ENCODE measurements at places on chromosomes 16 and 17.

- no peak overlapping the region for H3K4me3 ChIP-seq
- peaks cover 21% of the 10 kb centered on the region for H3K27me3 ChIP-seq
- H3K27ac ChIP-seq = no peak overlapping the region
- no peak for DNase-seq
These were observed 8.1 kb upstream of the DCAF7 start for GRCh38 chr17:63542218-63542545.

DNA sequence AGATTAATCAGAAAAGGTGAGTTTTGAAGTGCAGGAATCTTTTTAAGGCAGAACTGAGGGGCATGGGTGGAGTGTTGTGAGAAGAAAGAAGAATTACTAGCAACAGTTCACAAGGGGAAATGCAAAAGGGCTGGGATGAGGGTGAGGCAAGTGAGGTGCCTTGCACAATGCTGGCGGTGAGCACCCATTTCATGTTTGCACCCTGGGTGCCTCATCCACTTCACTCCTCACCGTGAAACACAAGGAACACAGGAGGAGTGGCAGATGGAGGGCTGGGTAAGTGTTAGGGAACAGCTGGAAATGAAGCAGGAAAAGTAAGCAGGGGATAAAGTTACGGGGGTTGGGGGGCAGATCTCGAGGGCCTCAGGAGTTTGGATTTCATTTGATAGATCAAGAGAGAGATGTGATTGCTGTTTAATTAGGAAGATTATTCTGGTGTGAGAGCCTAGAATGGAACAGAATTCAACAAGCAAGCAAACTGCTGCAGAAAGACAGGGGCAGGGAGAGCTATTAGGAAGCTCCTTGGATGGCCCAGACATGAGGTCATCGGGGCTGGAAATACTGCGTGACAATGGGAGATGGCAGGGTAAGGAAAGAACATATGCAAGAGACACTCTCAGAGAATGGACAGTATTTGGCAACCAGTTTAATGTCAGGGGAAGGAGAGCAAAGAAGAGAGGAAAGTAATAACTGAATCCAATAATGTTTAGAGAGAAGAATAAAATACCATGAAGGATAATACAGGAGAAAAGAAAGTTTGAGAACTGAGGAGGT, 8.3 kb upstream of the HEATR6 start:
- H3K4me1 ChIP-seq = no peaks in the 10 kb centered on the region
- peaks cover 15% of the 10 kb centered on the region for H3K27me3 ChIP-seq
- H3K36me3 ChIP-seq = no peaks in the 10 kb centered on the region

DNA sequence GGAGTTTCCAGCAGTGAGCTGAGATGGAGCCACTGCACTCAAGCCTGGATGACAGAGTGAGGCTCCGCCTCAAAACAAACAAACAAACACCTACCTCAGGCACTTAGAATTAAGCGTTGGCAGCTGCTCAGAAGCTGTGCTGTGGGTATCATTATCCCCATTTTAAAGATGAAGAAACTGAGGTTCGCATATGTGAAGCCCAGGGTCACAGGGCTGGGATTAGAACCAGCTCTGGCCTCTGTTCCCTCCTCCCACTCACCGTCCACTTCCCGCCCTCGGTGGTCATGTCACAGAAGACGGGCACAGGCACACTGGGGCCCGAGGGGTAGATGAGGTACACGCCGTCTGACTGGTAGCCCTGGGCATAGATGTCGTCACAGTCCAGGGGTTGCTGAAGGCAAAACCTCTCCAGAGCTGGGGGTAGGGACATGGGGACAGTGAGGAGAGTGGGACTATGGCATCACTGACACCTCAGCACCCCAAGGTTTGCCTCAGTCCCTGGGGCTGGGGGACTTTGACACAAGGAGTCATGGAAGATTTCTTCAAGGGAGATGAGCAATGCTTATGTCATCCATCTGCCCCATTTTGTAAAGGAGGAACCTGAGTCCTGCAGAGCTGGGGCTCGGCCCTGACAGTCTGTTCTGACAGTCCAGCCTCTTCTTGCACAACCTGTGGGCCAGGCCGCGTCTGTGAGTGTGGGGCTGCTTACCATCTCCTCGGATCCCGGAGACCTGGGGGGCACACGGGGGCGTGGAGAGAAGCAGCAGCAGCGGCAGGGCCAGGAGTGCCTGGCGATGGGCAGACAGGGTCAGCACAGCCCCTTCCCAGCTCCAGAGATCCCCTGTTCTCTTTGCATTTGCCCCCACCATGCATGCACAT, 700 bp downstream of the MFAP4 start:
- no peak overlapping the region for H3K4me3 ChIP-seq
- DNase-seq = no peak
- H3K27me3 ChIP-seq = peaks cover 19% of the 10 kb centered on the region

DNA sequence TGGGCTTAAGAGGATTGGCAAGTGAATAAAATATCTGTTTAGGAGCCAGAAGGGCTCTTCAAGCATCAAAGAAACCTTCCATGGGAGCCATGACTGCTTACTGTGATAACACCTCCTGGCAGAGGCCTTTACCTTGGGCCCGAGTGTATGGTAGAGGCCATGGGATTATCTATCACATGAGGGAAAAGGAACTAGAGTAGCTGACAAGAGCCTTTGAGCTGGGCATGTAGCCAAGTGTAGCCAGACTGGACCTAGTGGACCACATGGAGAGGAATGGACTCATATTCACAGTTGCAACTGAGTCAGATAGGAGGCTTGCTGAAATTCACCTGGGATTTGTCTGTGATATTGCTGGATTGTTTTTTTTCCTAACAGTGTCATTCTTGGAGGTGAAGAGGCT, 276.0 kb upstream of the ZFHX3 start:
- H3K4me3 ChIP-seq = no peak overlapping the region
- H3K36me3 ChIP-seq = no peaks in the 10 kb centered on the region
- H3K27me3 ChIP-seq = no peaks in the 10 kb centered on the region
- H3K4me1 ChIP-seq = no peaks in the 10 kb centered on the region
- no peak overlapping the region for H3K27ac ChIP-seq

GRCh38 chr16:86080131-86080875, 181.3 kb downstream of the IRF8 start:
- no peak overlapping the region for H3K27ac ChIP-seq
- H3K36me3 ChIP-seq = no peaks in the 10 kb centered on the region
- H3K4me1 ChIP-seq = no peaks in the 10 kb centered on the region
- DNase-seq = no peak
- H3K4me3 ChIP-seq = no peak overlapping the region

GRCh38 chr17:36661688-36662087, 60.3 kb downstream of the MRM1 start:
- peaks cover 8% of the 10 kb centered on the region for H3K4me1 ChIP-seq
- H3K4me3 ChIP-seq = no peak overlapping the region
- no peak for DNase-seq
- peaks cover 45% of the 10 kb centered on the region for H3K27me3 ChIP-seq

GRCh38 chr17:76982408-76983074, 114.3 kb downstream of the MGAT5B start:
- H3K27me3 ChIP-seq = no peaks in the 10 kb centered on the region
- peaks cover 5% of the 10 kb centered on the region for H3K36me3 ChIP-seq
- DNase-seq = peak; percentile 49
- H3K4me3 ChIP-seq = no peak overlapping the region

DNA sequence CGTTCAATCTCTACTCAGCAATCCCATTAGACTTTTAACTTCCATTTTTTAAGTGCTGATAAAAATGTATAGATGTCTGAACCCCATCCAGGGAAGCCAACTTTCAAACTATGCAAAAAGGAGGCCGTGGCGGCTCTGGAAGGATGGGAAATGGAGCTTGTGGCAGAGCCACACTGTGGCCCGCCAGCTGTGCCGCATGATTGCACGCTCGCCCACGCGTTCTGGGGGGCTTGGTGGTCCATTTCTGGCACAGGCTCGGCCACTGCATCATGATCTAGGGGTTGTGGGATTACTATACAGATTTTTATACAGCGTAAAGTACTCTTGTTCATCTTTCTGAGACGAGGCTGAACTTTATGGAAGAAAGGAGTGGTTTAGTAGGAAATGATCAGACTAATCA, 57.6 kb downstream of the FOXL1 start:
- peaks cover 10% of the 10 kb centered on the region for H3K4me1 ChIP-seq
- no peak overlapping the region for H3K27ac ChIP-seq
- peaks cover 4% of the 10 kb centered on the region for H3K27me3 ChIP-seq
- no peaks in the 10 kb centered on the region for H3K36me3 ChIP-seq
- DNase-seq = no peak
- H3K4me3 ChIP-seq = no peak overlapping the region

DNA sequence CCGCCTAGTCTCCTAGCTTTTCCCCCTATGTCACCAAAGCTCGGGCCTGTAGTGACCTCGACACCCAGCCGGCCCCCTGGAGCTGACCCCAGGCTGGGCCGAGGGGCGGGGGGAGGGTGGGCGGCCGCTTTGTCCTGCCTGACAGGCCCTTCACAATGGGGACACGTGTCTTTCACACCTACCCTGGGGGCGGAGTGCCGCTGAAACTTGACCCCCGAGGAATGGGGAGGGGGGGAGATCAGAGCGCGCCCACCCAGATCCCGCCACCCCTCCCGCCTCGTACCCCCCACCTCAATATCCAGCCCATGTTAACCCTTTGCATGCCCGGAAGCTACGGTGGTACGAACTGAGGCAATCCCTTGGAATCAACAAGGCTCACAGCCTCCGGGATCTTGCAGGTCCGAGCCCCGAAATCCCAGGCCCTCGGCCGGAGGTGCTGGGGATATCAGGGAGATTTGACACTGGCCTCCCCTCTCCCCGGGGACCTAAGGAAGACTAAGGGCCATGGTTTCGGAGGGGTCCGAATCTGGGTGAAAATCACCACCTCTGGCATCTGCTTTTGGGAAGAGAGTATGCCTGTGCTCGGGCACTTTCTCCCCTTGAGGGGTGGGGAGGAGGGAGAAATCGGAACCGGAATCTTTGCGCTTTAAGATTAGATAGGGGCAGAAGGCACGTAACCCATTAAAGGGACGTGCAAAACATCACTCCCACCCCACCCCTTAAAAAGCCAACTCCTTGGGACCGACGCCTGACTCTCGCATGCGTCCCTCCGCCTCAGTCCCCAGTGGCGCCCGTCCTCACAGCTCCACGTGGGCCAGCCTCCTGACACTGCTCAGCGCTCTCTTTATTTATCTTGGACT, 2.6 kb downstream of the NOG start:
- H3K27me3 ChIP-seq = peaks cover 50% of the 10 kb centered on the region
- no peak overlapping the region for H3K27ac ChIP-seq
- H3K4me1 ChIP-seq = peaks cover 30% of the 10 kb centered on the region
- peaks cover 5% of the 10 kb centered on the region for H3K36me3 ChIP-seq

DNA sequence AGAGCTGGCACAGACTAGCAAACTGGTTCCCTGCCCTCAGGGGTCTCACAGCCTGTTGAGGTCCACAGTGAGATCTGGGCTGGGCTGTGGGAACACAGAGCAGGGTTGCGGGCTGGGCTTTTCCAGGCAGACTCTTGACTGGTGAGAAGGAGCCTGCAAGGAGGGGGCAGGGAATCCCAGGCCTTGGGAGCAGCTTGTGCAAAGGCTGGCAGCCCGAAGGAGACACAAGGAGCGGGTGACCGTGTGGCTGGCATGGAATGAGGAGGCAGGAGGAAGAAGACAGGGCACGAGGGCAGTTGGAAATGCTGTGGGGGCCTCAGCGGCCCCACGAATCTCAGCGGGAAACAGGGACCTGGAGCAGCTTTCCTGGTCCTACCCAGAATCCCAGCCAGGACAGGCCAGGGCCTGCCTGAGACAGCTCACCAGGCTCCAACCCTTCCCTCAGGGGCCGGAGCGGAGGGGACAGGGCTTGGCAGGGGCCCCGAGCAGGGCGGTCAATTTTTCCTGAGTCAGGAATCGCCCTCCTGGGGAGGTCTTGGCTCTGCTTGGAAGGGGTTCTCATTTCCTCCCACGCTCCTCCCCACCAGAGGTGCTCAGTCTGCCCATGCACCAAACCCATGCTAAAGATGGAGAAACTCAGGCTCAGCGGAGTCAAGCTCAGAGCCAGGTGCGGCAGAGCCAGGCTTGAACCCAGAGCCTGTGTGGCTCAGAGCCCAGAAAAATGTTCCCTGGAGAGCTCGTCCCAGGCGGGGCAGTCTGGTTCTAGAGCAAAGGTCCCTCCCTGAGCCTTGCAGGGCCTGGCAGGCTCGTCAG, 9.2 kb upstream of the SNN start:
- H3K27ac ChIP-seq = no peak overlapping the region
- H3K4me1 ChIP-seq = peaks cover 9% of the 10 kb centered on the region
- no peak overlapping the region for H3K4me3 ChIP-seq
- no peaks in the 10 kb centered on the region for H3K36me3 ChIP-seq

DNA sequence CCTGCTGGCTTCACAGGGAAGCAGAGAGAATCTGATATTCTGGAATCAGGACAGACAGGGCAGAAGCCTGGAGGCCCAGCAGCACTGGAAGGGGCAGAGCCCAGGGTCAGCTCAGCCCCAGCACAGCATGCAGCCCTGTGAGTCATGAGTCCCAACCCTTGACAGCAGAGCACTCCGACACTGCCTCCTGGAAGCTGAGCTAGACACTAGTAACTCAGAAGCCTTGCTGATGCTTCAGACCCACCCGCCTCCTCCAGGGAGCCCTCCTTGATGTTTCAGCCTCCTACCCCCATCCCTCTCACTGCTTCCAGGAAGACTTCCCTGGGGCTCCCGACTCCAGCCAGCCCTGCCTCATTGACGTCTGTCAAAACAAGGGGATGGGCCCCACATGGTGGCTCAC, 6.9 kb downstream of the CAMKK1 start:
- H3K27ac ChIP-seq = peak overlapping the region; percentile 61
- H3K4me1 ChIP-seq = peaks cover 22% of the 10 kb centered on the region
- H3K4me3 ChIP-seq = no peak overlapping the region
- no peaks in the 10 kb centered on the region for H3K27me3 ChIP-seq
- H3K36me3 ChIP-seq = peaks cover 2% of the 10 kb centered on the region

DNA sequence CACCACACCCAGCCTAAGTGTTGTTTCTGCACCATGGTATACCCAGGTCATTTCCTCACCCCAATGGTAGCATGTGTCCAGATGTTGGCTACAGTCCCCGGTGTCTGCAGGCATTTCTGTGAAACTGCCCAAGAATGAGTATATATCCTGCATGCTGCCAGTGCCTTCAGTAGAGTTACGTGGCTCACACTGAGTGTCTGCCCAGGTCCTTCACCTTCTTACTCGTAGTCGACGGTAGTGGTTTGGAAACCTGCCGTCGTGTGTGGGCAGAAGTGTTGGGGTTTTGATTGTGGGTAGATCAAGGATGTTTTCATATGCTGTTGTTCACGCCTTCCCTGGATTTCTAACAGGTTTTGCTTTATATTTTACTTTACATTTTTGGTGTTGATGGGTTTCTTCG, 16.8 kb downstream of the TCF25 start:
- no peak for DNase-seq
- H3K27me3 ChIP-seq = no peaks in the 10 kb centered on the region
- H3K36me3 ChIP-seq = peaks cover 35% of the 10 kb centered on the region
- H3K27ac ChIP-seq = no peak overlapping the region
- H3K4me3 ChIP-seq = no peak overlapping the region
- peaks cover 8% of the 10 kb centered on the region for H3K4me1 ChIP-seq

- no peak for DNase-seq
- H3K4me1 ChIP-seq = peaks cover 5% of the 10 kb centered on the region
- no peak overlapping the region for H3K4me3 ChIP-seq
- H3K27me3 ChIP-seq = no peaks in the 10 kb centered on the region
- H3K27ac ChIP-seq = no peak overlapping the region
- no peaks in the 10 kb centered on the region for H3K36me3 ChIP-seq
These were observed 337.5 kb downstream of the SNX29 start for GRCh38 chr16:12313902-12314621.

- no peaks in the 10 kb centered on the region for H3K27me3 ChIP-seq
- DNase-seq = no peak
- H3K4me3 ChIP-seq = no peak overlapping the region
- H3K27ac ChIP-seq = no peak overlapping the region
- H3K4me1 ChIP-seq = peaks cover 7% of the 10 kb centered on the region
These were observed 20.9 kb downstream of the HSD11B2 start for GRCh38 chr16:67451704-67452435.

Measured in activated T-helper 1 cell treated with anti-CD3 and anti-CD28 coated beads, Interleukin-12 subunit alpha, Interleukin-12 subunit beta, Interleukin-2, Interleukin-4 antibody, amounts not matched to agents 30 ng/mL and 10 ng/mL and 1 ng/mL, durations not matched to agents 14 hours and 24 hours and 36 hours (primary cell).